ENCODE measurements at places on chromosomes 3 and 15. TPM values are rescaled to one million over a fixed set of nuclear protein-coding genes. Genes with fewer than 3 reads are reported as not detected.

GRK7 gene
- total RNA-seq: under 0.01 TPM

ALDH1L1 gene
- total RNA-seq: 0.25 TPM

GHSR gene
- total RNA-seq: not detected

CCR5 gene
- not detected for total RNA-seq

All from uterine smooth muscle cell (primary cell).